Kidney (tissue), 22 donors: ENCODE measurements at places on chromosomes 16 and 17.

GRCh38 chr16:10606607-10607006 lies 26.2 kb upstream of the EMP2 start:
- peak; percentile 17 for DNase-seq

DNA sequence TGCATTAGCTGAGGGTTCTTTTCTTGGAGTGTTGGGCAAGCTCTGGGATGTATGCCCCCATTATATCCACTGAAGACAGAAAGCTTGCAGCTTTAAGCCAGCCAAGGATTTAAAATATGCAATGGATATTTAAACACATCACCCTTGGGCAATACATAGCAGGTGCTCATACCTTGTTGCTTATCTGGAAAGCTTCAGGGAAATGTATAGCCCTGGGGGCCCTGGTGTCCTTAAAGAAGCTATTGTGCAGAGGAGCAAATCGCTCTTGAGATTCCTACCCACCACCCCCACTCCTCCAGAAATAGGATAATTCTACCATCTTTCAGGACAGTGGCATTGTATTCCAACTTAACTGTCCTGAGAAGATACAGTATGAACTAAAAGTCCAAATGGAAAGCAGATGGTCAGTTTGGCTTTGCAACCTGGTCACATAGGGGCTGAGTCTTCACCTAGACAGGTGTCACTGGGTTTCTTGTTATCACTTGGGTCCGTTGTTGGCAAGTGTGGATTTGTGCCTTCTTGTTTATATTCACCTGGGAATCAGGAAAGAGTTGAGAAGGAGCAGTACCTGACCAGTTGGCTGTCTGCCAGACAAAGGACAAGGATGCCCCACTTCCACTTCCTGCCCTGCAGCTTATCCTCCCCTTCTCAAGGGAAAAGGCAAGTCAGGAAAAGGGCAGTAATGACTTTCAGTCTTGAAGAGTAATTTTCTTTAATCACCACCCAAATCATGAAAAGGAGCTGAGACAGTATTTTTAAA lies 3.4 kb downstream of the ANKRD40CL start:
- DNase-seq = no peak

GRCh38 chr16:71933913-71934695 lies 38.8 kb downstream of the IST1 start:
- DNase-seq = no peak

- DNase-seq = no peak
These were observed 2.4 kb downstream of the SLC52A1 start for GRCh38 chr17:5032865-5033264.

DNA sequence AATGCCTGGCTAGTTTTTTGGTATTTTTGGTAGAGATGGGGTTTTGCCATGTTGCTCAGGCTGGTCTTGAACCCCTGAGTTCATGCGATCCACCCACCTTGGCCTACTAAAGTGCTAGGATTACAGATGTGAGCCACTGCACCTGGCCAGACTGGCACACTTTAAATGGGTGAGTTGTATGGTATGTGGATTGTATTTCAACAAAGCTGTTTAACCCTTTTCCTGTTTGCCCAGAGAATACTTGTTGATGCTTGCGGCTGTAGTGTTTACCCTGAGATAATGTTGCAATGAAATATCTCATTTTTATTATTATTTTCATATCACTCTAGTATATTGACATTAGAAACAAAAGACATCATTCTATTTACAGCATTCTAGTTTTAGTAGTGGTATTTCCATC lies 17.1 kb upstream of the TMEM94 start:
- no peak for DNase-seq

- DNase-seq = no peak
These were observed 5.6 kb downstream of the VAC14 start for GRCh38 chr16:70795296-70795912.

DNA sequence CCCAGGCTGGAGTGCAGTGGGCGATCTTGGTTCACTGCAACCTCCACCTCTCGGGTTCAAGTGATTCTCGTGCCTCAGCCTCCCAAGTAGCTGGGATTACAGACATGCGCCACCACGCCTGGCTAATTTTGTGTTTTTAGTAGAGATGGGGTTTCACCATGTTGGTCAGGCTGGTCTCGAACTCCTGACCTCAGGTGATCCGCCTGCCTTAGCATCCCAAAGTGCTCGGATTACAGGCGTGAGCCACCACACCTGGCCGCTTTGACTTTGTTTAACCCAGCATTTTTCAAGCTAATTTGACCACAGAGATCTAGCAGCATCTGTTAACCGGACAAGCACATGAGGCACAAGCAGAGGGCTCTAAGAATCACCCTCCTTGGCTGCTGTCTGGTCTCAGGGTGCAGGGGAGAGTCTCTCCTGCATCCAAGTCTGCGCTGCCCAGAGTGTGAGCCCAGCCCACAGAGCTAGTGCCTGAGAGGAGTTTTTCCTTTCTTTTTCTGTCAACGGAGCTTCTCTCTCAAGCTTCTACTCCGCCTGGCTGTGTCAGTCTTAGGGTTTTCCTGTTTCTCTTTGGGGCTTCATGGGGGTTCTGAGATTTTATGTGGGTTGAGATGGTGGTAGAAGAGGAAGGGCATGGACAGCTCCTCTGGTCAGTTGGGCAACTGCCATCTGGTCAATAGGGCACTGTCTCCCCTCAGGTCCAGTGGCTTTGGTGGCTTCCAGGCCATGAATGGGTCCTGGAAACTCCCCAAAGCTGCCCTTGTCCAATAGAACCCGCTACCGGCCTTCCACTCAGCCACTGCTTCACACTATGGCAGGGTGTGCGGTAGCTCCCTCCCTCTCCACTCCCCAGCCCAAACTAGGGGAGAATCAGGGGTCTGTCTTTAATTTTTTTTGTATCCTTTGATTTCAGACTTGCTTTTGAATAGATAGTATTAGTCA lies 59.6 kb downstream of the TNFRSF13B start:
- DNase-seq = no peak

- DNase-seq = no peak
These were observed 533 bp upstream of the MEFV start for GRCh38 chr16:3256866-3257465.

GRCh38 chr16:20853143-20853542 lies 46.8 kb downstream of the REXO5 start:
- no peak for DNase-seq

DNA sequence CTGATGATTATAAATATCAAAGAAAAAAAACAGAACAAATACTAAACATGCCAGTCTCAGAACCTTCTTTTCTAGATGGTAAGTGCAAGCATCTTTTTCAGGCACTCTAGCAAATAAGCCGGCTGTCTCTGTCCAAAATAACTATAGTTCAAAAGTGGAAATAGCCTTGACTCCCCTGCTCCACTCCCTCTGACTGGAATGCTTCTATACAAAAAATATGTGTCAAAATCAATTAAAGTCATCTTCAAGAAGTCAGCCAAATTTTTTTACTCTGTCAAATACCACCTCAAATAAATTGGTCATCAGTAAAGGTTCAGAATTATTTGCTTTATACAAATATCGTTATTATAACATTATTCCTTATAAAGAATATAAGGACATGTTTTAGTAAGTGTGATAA lies 83.6 kb downstream of the CACNG1 start:
- no peak for DNase-seq

DNA sequence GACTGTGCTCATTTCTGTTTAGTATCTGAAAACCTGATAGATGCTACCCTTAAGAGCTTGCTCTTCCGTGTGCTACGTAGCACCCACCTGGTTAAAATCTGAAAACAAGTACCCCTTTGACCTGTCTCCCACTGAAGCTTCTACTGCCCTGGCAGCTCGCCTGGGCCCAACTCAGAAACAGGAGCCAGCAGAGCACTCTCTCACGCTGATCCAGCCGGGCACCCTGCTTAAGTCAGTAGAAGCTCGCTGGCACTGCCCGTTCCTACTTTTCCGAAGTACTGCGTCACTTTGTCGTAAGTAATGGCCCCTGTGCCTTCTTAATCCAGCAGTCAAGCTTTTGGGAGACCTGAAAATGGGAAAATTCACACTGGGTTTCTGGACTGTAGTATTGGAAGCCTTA lies 18.9 kb downstream of the NTAN1 start:
- DNase-seq = no peak

GRCh38 chr17:6648181-6648580 lies 3.2 kb downstream of the MED31 start:
- no peak for DNase-seq

GRCh38 chr17:15453782-15454181 lies 13.6 kb downstream of the CDRT4 start:
- DNase-seq = no peak

- DNase-seq = no peak
These were observed 13.4 kb upstream of the MEIOC start for GRCh38 chr17:44642834-44643233.

DNA sequence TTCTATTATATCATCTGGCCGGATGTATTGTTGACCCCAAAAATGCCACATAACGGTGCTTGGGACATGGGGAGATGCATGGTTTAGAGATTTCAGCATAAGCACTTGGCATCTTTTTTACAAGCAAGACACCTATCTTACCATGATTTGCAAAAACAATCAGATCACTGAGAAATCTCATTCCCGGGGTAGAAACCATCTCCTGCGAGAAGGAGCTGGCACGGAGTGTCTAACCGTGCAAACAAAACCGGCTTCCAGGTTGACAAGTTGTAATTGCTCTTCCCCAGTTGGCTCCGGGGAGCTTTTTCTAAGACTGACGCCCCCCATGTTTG lies 1.0 kb downstream of the SLC16A6 start:
- no peak for DNase-seq

DNA sequence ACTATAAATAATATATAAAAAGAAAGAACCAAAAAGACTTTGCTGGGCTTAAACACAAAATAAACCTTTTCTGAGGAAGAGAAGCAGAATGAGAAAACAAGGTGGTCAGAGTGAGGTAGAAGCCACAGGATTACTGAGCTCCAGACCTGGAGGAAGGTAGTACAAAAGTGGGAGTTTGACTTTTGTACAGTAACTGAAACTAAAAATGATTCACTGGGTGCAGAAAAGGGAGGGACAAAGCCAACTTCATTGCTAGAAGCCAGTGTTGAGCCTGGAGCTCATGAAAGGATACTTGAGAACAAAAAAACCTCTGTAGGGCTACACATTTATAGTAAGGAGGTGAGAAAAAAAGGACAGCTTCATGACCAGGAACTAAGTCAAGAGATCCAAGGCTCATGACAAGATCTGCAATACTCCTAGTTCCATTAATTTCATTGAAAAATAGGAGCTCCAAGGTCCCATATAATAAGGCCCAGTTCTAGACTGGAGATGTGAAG lies 45.5 kb downstream of the PKD1L3 start:
- no peak for DNase-seq

- DNase-seq = no peak
These were observed 26.0 kb downstream of the MSI2 start for GRCh38 chr17:57282296-57282695.

DNA sequence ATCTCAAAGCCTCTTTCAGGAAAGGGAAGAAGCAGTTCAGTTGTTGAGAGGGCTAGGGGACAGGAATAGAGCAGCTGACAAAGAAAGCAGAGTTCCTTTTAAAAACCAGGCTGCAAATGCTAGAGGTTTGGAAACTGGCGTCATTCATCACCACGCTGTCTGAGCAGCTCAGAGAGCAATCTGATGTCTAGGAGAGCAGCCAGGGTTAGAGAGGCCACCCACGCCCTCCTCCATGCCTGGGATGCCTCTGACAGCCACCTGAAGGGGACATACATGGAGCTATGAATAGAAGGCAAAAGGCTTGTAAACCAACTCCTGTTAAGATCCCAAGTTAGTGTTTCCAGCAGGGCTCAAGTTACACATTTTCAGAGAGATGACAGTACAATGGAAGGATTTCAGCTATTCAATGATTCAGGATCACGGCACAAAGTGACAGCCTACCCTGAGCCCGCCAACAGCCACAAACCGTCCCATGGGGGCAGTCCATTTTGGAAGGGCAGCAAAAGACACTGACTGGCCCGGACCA lies 12.4 kb downstream of the RAB5C start:
- no peak for DNase-seq

GRCh38 chr17:67629971-67630320 lies 87.8 kb upstream of the NOL11 start:
- DNase-seq = peak; percentile 49

DNA sequence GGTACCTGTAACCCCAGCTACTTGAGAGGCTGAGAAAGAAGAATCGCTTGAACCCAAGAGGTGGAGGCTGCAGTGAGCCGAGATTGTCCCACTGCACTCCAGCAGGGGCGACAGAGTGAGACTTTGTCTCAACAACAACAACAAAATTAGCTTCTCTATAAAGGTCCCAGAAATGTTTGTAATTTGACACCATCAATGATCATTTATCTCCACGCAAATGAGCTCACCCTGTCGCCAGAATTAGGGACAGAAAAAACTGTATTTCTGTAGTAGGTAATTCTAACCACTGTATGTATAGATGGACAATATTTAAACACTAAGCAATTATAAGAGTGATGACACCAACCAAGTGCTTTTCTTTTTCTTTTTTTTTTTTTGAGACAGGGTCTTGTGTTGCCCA lies 10.7 kb downstream of the C17orf78 start:
- no peak for DNase-seq

DNA sequence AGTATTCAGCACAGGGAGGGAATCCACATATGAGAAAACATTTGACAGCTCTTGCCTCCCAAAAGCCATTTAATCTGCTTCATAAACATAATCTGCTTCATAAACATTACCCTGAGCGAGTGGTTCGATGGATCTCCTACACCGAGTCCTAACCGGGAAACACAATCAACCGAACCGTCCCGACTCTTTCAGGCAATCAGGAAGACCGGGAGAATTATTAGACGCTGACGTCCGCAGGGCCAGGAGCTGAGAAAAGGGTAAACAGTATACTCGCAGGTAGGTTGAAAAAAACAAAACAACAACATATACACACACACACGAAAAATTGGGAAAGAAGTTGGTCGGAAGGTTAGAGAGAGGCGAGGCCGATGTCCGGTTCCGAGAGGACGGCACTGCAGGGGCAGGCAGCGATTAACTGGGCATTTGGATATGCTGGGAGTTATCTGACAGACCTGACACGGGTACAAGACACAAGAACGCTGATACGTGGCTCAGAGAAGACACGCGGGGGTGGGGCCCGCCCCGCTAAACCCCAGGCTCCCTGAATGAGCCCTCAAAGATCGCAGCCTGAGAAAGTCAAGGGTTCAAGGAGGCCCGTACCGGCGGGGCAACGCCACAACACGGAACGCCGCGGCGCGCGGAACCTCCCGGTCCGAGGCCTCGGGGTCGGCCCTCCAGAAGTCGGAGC lies 585 bp downstream of the AP1G1 start:
- DNase-seq = peak; percentile 24

DNA sequence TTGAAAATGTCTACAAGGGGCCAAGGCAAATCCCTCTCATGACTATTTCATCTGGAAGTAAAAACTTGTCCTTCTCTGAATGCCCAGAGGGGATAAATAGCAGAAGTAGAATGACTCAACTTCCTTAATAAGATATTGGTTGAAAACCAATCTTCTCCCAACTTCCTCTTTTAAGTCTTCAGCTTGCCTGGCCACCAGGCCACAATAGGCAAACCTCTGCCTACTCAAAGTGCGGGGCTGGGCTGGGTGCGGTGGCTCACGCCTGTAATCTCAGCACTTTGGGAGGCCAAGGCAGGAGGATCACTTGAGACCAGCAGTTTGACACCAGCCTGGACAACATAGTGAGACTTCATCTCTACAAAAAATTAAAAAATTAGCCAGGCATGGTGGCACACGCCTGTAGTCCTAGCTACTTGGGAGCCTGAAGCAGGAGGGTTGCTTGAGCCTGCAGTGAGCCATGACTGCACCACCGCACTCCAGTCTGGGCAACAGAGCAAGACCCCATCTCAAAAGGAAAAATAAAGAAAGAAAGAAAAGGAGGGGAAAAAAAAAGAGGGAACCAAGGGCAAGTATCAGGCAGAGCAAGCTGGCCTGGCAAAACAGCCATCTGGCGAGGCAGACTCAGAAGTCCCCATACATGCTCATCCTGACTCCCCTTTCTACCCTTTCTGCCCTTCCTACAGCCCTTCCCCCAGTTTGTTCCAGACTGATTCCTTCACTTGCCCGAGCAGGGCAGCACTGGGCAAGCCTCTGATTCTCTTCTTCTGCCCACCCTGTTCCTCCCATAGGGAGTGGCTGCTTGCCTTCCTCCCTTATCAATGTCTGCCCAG lies 20.6 kb downstream of the MAP3K14 start:
- DNase-seq = no peak
